ENCODE measurements at places on chromosomes 6 and 20. TPM values are rescaled to one million over a fixed set of nuclear protein-coding genes. Genes with fewer than 3 reads are reported as not detected.

The ASIP gene
- not detected for total RNA-seq

The EYA4 gene
- not detected for total RNA-seq

The E2F3 gene
- 17.3 TPM for total RNA-seq

The NRSN1 gene
- total RNA-seq = not detected

The HLA-DMA gene
- 11.8 TPM for total RNA-seq

The PLCB1 gene
- 1.5 TPM for total RNA-seq

GRCh38 chr6:16473184-16473907 lies 235.0 kb downstream of the GMPR start:
- peak; percentile 43 for DNase-seq
- peak overlapping the region; percentile 12 for H3K4me3 ChIP-seq
- peaks cover 81% of the 10 kb centered on the region for H3K4me1 ChIP-seq
- peaks cover 25% of the 10 kb centered on the region for H3K36me3 ChIP-seq
- no peaks in the 10 kb centered on the region for H3K27me3 ChIP-seq
- H3K27ac ChIP-seq = peak overlapping the region; percentile 87

- H3K27ac ChIP-seq = no peak overlapping the region
- peaks cover 10% of the 10 kb centered on the region for H3K27me3 ChIP-seq
- H3K36me3 ChIP-seq = no peaks in the 10 kb centered on the region
- no peaks in the 10 kb centered on the region for H3K4me1 ChIP-seq
These were observed 181.9 kb downstream of the ERMARD start for GRCh38 chr6:169933251-169933821.

DNA sequence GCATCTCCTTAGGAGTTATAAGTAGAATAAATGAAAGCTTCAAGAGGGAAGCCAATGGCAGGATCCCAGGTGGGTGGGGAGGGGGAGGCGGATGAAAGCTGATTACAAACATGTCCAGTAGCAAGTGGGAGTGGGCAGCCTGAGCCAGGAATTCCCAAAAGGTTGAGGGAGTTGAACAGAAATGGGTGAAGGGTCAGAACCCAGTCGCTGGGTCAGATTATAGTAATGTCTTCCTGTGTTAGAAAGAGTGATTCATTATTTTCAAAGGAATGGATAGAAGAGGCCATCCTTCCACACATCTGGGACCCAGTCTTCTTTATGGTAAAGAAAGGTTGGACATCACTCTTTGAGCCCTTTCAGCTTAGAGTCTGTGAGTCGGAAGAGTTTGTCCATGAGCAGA lies 41.0 kb upstream of the FAM50B start:
- peaks cover 3% of the 10 kb centered on the region for H3K27me3 ChIP-seq
- no peak overlapping the region for H3K27ac ChIP-seq
- no peak for DNase-seq
- H3K4me1 ChIP-seq = peaks cover 4% of the 10 kb centered on the region
- no peak overlapping the region for H3K4me3 ChIP-seq
- no peaks in the 10 kb centered on the region for H3K36me3 ChIP-seq

DNA sequence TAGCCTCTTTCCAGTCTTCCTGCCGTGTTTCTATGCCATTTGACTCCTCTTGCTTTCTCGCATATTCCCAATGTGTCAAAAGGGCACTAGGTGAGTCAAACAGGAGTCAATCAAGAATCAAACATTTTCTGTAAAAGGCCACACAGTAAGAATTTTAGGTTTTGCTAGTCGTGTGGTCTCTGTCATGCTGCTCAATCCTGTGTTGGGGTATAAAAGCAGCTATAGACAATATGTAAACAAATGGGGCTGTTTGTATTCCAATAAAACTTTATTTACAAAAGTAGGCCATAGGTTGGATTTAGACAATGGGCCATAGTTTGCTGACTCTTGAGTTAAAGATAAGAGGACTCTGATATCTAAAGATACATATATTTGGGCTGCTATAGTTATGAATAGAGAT lies 235.4 kb upstream of the BTBD3 start:
- peaks cover 10% of the 10 kb centered on the region for H3K27me3 ChIP-seq
- no peaks in the 10 kb centered on the region for H3K36me3 ChIP-seq
- DNase-seq = no peak
- H3K27ac ChIP-seq = no peak overlapping the region
- H3K4me3 ChIP-seq = no peak overlapping the region

DNA sequence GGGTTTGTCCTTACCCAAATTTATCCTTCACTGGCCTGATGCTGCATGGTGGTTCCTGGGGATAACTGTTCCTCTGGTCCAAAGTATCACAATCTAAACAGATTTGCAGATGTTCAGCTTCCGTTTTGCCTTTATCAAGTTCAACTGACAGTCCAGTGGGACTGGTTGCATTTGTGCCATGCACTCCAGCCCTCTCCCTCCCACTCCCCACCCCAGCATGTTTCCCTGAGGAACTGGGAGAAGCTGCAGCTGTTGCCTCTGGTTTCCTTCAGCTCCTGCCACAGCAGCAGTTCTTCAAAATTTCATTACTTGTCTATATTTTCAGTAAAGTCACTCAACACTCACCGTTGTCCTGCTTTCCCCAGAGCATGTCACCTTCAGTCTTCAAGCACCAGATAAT lies 39.5 kb upstream of the KIF16B start:
- H3K27me3 ChIP-seq = peaks cover 11% of the 10 kb centered on the region
- DNase-seq = no peak
- H3K4me1 ChIP-seq = no peaks in the 10 kb centered on the region
- H3K27ac ChIP-seq = no peak overlapping the region

- H3K27ac ChIP-seq = no peak overlapping the region
- no peak overlapping the region for H3K4me3 ChIP-seq
- no peaks in the 10 kb centered on the region for H3K4me1 ChIP-seq
- H3K36me3 ChIP-seq = no peaks in the 10 kb centered on the region
- H3K27me3 ChIP-seq = peaks cover 2% of the 10 kb centered on the region
- DNase-seq = no peak
These were observed 190.8 kb downstream of the MTFR2 start for GRCh38 chr6:136059308-136059707.

GRCh38 chr6:134665029-134665723 lies 284.7 kb downstream of the ALDH8A1 start:
- DNase-seq = no peak
- H3K27ac ChIP-seq = no peak overlapping the region
- no peaks in the 10 kb centered on the region for H3K36me3 ChIP-seq
- H3K27me3 ChIP-seq = no peaks in the 10 kb centered on the region
- H3K4me1 ChIP-seq = no peaks in the 10 kb centered on the region
- H3K4me3 ChIP-seq = no peak overlapping the region

- H3K36me3 ChIP-seq = no peaks in the 10 kb centered on the region
- H3K27ac ChIP-seq = no peak overlapping the region
These were observed 407.1 kb downstream of the GRIK2 start for GRCh38 chr6:101800598-101800997.

DNA sequence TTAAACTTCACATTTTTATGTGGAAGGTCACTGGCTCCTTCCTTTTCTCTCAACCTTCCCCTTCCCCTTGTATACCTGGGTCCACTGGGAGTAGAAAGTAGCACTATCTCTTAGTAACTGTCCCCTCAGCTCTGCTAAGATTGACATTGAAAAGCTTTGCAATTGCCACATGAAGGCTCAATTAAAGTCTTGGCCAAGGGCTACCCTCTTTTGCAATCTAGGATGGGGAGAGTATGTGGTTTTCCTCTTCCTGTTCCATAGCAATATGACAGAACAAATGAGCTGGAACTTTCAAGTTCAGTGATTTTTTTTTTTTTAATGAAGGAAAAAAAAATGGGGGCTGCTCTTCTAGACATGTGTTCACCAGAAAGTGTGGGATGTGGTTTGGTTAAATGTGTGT lies 37.1 kb downstream of the PROKR2 start:
- no peak overlapping the region for H3K27ac ChIP-seq
- H3K4me3 ChIP-seq = no peak overlapping the region
- H3K36me3 ChIP-seq = no peaks in the 10 kb centered on the region
- no peaks in the 10 kb centered on the region for H3K4me1 ChIP-seq
- DNase-seq = no peak

DNA sequence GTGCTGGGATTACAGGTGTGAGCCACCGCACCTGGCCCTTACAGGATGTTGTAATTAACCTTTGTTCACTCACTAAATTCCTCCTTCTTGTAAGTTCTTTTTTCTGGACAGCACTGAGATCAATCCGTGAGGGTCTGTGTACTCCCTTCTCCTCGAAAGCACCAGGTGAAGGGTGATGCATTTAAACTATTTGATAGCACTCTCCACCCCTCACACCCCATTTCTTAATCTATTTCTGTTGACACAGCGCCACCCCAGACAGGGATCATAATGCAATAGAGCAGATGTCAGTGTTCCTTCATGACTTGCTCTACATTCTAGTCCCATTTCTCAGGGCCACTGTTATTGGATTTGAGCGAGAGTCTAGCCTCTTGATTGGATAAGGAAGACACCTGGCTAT lies 46.3 kb downstream of the PPP1R14C start:
- no peak for DNase-seq
- peaks cover 24% of the 10 kb centered on the region for H3K27me3 ChIP-seq
- no peak overlapping the region for H3K4me3 ChIP-seq
- no peaks in the 10 kb centered on the region for H3K36me3 ChIP-seq

GRCh38 chr20:63553251-63553932 lies 567 bp upstream of the FNDC11 start:
- H3K4me1 ChIP-seq = peaks cover 11% of the 10 kb centered on the region
- peak; percentile 95 for DNase-seq
- no peaks in the 10 kb centered on the region for H3K36me3 ChIP-seq
- no peak overlapping the region for H3K4me3 ChIP-seq

- peaks cover 7% of the 10 kb centered on the region for H3K4me1 ChIP-seq
- H3K4me3 ChIP-seq = no peak overlapping the region
- peaks cover 40% of the 10 kb centered on the region for H3K27me3 ChIP-seq
These were observed 85.1 kb downstream of the EYA2 start for GRCh38 chr20:46979603-46980241.

DNA sequence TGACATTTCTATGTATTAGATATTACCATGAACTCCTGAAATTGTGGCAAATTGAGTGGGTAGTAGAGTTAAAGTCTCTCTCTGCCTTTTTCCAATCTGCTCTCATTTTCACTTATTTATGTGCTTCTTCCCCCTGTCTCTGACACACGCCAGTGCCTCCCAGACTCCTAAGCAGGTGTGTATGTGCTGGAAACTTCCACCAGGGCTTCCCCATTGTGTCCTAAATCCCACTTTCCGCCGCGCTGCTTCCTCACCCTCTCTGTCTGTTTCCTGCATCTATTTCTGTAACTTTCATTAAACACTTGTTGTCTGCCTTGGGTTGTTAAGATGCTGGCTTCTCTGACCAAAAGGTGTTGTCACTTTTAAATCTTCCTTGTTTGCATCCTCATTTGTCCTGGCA lies 97.6 kb upstream of the HDGFL1 start:
- no peak overlapping the region for H3K27ac ChIP-seq
- no peaks in the 10 kb centered on the region for H3K27me3 ChIP-seq
- H3K4me3 ChIP-seq = no peak overlapping the region
- no peaks in the 10 kb centered on the region for H3K36me3 ChIP-seq
- no peak for DNase-seq

DNA sequence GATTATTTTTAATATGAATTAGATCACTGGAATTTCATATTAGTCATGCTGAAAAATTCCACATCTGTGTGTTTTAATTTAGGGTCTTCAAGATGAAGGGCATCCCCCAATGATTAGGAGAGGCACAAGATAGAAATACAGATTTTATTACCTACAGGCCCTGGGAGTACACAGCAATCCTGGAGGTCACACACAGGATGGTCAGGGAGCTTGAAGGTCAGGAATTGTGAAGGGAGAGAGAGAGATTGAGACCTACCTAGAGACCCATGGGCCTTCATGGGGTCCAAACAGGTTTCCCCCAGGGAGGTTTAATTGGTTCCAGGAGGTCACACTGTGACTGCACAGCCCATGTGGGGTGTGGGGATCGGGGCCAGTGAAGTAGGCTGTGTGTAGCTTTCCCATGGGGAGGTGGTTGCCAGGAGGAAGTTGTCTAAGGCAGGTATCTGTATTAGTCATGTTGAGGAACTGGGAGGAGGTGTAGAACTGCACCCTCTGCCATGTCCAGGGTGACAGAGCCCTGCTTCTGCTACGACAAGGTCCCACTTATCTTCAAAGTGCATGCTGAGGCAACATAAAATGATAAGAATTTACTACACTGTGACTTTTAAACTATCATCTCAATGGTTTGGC lies 18.3 kb downstream of the SNX9 start:
- peaks cover 84% of the 10 kb centered on the region for H3K4me1 ChIP-seq
- H3K36me3 ChIP-seq = peaks cover 27% of the 10 kb centered on the region
- no peaks in the 10 kb centered on the region for H3K27me3 ChIP-seq
- no peak overlapping the region for H3K4me3 ChIP-seq
- H3K27ac ChIP-seq = peak overlapping the region; percentile 52
- no peak for DNase-seq

GRCh38 chr6:142339968-142340658 lies 38.3 kb downstream of the ADGRG6 start:
- peaks cover 5% of the 10 kb centered on the region for H3K27me3 ChIP-seq
- H3K4me3 ChIP-seq = no peak overlapping the region
- H3K36me3 ChIP-seq = no peaks in the 10 kb centered on the region
- no peaks in the 10 kb centered on the region for H3K4me1 ChIP-seq
- no peak for DNase-seq

GRCh38 chr20:49657118-49657901 lies 56.4 kb downstream of the B4GALT5 start:
- no peak overlapping the region for H3K27ac ChIP-seq
- H3K4me3 ChIP-seq = no peak overlapping the region
- peaks cover 30% of the 10 kb centered on the region for H3K36me3 ChIP-seq
- DNase-seq = no peak
- H3K27me3 ChIP-seq = no peaks in the 10 kb centered on the region

DNA sequence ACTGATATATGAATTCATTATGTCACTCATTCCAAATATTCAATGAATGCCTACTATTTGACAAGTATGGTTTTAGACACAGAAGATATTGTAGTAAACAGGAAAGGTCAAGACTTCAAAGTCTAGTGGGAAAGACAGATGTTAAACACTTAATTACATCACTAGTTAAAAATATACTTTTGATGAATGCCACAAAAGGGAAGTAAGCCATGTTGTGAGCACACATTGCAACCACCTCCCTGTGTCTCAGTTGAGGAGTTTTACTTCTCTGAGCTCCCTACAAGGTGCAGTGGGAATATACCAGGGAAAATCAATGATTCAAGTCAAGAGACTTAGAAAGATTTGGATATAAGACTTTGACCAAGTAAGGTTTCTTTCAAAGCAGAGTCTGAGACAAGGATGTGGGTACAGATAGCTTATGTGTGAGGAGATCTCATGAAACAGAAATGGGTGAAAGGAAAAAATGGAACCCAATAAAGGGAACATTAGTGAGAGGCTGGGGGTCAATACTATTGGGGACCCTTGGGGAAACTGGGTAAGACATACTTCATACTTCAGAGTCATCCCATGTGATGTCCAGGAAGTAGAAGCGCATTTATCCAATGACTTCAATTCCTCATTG lies 503.7 kb downstream of the KIF16B start:
- H3K36me3 ChIP-seq = no peaks in the 10 kb centered on the region
- no peaks in the 10 kb centered on the region for H3K27me3 ChIP-seq
- no peaks in the 10 kb centered on the region for H3K4me1 ChIP-seq
- DNase-seq = no peak

DNA sequence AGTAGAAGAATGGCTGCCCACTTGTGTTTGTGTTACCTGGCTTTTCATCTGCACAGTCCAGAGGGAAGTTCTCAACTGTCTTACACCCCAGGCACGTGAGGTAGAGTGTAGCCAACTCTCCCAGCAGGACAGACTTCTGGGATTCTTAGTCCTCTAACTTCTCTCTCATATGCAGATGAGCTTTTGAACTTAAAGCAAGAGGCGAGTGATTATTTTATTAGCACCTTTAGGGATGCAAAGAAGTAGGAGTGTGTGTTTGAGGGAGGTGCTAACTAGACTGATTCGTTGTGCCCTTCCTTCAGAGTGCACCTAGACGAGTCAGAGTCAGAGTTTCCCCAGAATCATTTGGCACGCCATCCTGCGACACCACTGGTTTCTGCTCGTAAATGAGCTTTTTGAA lies 10.8 kb downstream of the CDYL start:
- no peaks in the 10 kb centered on the region for H3K27me3 ChIP-seq
- no peak overlapping the region for H3K4me3 ChIP-seq
- DNase-seq = peak; percentile 30
- H3K36me3 ChIP-seq = peaks cover 9% of the 10 kb centered on the region
